NCI-H1092 treated with DMSO at 0.1 percent for 48 hours (cell line): ENCODE measurements at places on chromosomes 3 and 15.

GRCh38 chr3:157868946-157869345 is 237.3 kb downstream of the SHOX2 start:
- no peak for DNase-seq

- DNase-seq: peak; percentile 55
Measured at GRCh38 chr3:40580494-40581091, 55.8 kb downstream of the ZNF621 start.

GRCh38 chr15:79524531-79524930 is 92.4 kb downstream of the MINAR1 start:
- DNase-seq: no peak

DNA sequence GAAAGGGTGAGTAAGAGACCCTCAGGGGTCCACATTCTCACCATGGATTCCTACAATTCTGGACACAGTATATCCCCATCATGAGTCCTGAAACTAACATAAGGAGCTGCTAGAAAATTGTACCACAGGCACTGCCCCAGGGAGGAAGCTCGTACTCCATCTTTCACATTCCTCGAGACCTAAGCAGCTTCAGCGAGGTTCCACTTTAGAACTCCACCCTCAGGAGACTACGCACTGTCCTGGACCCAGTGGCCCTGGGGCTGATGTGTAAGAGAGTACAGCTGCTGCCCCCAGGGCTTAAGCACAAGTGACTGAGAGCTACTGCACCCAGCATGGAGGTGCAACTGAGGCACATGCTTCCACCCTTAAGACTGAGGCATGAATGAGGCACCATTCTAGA is 352.5 kb downstream of the ZNF385D start:
- DNase-seq: no peak

DNA sequence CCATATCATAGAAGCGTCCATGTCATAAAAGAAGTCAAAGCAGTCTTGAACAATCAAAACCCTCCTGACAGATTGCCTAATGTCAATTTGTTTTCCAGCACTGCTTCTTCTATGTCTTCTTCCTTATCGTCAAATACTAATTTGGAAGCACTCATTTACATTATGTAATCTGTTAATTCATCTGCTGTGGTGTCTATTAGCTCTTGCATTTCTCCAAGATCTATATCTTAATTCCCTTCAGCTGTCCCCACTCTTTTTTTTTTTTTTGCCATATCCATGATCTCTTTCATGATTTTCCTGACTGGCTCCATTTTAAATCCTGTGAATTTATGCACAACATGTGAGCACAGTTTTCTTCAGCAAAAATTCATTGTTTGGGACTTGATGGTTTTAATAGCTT is 560.5 kb upstream of the ARPP21 start:
- DNase-seq: no peak

GRCh38 chr3:145963111-145963510 is 197.9 kb downstream of the PLOD2 start:
- no peak for DNase-seq
